NCI-H510A (cell line): ENCODE measurements at places on chromosomes 7 and 10.

DNA sequence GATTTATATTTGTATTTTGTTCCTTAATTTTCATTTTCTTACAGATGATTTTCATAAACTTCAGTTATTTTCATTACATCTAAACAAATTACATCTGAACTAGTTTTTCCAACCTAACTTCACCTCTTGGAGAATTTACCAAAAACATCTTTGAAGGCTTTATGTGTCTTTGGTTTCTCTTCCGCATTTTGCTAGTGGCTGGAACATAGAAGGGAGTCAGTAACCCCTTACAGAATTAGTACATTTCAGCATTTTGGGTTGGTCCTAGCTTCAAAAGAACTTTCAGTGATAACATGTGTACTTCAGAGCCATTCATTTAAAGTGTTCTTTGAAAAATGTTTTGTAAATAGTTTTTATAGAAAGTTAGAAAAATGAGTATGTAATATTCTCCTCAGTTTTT lies 169.8 kb upstream of the MTPN start:
- no peak for DNase-seq

GRCh38 chr10:96446966-96447596 lies 66.6 kb downstream of the TLL2 start:
- no peak for DNase-seq

- no peak for DNase-seq
These were observed 10.2 kb downstream of the ATP6V0E2 start for GRCh38 chr7:149884016-149884415.

GRCh38 chr10:75230600-75231038 lies 5.1 kb downstream of the COMTD1 start:
- peak; percentile 43 for DNase-seq

DNA sequence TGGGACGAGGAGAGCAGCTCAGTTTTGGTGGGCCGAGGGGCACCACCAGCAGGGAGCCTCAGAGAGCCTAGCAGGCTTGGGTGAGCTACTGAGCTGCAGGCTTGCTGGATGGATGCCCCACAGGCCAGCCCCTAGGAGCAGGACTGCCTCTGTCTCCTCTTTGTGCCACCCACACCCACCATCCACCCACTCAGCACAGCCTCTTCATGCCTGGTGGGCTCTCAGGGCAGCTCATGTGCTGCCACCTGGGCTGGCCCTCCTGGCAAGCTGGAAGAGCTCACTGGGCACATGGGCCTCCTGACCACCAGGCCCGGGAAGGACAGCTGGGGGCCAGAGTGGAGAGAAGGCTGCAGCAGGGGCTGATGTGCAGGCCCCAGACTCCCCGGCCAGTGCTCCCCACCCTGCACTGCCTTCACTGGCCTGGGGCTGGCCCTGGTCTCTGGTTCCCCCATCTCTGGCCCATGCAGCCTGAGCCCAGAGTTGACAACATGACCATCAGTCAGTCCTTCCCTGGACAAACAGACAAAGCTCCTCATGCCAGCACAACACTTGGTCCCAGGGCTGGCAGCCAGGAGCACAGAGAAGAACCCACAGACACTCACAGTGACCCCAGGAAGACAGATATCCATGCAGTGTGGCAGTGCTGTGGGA lies 8.2 kb downstream of the RASGEF1A start:
- no peak for DNase-seq

DNA sequence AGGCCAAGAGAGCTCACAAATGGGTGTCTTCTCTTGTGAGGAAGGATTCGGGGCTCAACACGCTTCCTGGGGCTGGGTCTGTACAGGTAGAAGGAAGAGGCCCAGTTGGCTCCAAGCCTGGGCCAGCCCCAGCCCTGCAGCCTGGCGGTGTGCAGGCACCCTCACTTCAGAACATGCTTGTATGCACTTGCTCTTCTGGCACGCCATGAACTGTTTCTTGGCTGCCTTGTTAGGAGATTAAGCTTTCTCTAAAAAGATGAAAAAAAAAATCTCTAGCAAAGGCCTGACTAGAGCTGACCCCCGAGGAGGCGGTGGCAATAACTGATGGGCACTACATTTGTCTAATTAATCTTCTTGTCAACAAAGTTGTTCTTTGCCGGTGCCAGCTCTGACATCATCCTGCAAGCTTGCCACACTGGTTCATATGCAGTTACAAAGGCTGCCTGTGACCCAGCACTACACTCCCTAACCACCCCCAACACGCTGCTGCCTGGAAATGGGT lies 94.7 kb downstream of the WDR11 start:
- no peak for DNase-seq

- peak; percentile 68 for DNase-seq
These were observed 2.0 kb upstream of the LZTS2 start for GRCh38 chr10:100997360-100998182.

- DNase-seq, result no peak
These were observed 123.2 kb upstream of the LANCL2 start for GRCh38 chr7:55241958-55242357.

GRCh38 chr10:113452146-113452845 lies 100.6 kb upstream of the HABP2 start:
- DNase-seq, result no peak
